Activated CD4-positive, CD25-positive, alpha-beta regulatory T cell (primary cell): ENCODE measurements at places on chromosomes 16 and 17.

DNA sequence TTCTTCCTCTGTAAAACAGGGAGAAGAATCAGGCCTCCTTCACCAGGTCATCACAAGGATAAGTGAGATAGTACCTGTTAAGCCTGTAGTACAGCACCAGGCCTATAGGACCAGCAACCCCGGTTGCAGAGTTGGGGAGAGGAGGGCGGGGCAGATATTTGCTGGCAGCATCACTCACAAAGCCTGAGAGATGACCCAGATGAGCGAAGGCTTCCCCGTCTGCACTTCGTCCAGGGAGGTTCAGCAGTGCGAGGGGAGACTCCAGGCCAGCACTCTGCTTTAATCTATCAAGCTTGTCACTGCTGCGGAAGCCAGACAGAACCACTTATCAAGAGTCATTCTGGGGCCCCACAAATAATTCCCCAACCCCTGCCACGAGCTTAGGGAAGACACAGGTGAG lies 15.8 kb upstream of the RBBP6 start:
- no peak for DNase-seq

- DNase-seq, result no peak
Measured at GRCh38 chr17:69967910-69968411, 107.1 kb upstream of the KCNJ16 start.

- no peak for DNase-seq
Measured at GRCh38 chr17:39365872-39366271, 35.6 kb downstream of the FBXL20 start.

DNA sequence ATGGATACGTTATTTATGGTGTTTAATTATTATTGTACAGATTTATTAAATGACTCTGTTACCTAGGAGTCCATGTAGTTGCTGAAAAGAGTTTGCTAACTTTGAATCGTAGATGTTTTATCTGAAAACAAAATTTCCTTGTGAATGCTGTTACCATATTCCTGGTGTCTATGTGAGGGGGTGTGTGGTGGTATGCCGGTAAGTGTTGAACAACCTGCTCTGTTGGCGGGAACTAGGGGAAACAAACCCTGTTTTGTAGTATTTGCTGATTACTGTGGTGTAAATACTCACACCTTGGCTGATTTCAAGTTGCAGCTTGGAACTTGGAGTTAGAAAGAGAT lies 386.4 kb downstream of the WWOX start:
- no peak for DNase-seq

- DNase-seq, result no peak
Measured at GRCh38 chr16:81451753-81452680, 7.4 kb downstream of the CMIP start.

DNA sequence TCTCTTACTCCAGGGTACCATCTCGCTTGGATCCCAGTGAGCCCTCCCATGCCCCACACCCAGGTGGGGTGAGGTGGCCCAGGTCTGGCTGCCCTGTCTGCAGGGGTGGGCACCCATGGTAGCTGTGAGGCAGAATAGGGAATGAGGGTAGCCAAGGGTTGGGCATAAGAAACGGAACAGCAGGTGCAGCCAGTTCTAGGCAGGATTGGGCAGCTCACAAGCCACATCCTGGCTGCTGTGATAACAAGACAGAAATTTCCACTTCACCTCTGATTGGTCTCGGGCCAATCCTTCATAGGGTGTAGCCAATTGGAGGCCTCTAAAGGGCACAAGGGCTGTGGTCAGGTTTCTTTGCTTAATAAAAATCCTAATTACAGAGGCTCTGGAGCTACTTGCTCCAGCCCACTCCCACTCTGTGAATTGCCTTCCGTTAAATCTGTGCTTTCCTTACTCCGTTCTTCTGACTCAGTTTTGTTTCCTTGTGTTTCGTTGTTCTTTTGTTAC lies 1.5 kb upstream of the ARHGDIG start:
- no peak for DNase-seq

DNA sequence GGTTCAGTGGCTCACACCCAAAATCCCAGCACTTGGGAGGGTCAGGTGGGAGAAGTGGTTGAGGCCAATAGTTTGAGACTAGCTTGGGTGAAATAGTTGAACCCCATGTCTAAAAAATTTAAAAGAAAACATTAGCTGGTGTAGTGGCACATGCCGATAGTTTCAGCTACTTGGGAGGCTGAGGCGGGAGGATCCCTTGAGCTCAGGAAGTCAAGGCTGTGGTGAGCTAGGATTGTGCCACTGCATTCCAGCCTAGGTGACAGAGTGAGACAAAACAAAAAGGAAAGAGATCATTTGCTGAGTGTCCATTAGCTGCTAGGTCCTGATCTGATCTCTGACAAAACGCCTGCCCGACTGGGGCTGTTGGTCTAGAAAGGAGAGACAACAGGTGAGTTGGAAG lies 14.1 kb upstream of the DBNDD1 start:
- DNase-seq, result no peak

- no peak for DNase-seq
Measured at GRCh38 chr17:3009411-3009920, 53.9 kb downstream of the OR1D5 start.

- DNase-seq, result no peak
Measured at GRCh38 chr16:87264634-87265033, 52.6 kb downstream of the C16orf95 start.

GRCh38 chr16:4938683-4939030 lies 1.7 kb upstream of the PPL start:
- no peak for DNase-seq

DNA sequence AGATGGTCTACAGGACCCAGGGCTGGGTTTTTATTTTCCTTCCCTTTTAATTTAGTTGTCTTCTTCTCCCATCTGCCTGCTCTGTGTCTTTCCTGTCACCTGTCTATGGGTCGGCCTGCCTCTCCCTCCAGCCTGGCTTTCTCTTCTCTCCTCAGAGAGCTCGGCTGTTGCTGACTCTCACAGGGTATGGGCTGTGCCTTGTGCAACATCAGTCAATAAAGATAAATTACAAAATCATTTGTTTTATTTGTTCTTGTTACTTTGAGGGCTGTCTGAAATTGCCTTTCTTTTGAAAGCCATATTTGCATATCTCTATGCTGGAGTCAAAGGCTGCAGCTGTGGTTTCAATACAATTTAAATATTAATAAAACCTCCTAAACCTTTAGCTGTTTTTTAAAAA lies 15.6 kb downstream of the RND2 start:
- no peak for DNase-seq

- no peak for DNase-seq
Measured at GRCh38 chr16:13111747-13112146, 210.3 kb downstream of the SHISA9 start.

- DNase-seq, result no peak
Measured at GRCh38 chr16:77290451-77291115, 91.4 kb downstream of the SYCE1L start.
